Activated T-helper 1 cell treated with anti-CD3 and anti-CD28 coated beads, Interleukin-12 subunit alpha, Interleukin-12 subunit beta, Interleukin-2, Interleukin-4 antibody, amounts not matched to agents 30 ng/mL and 10 ng/mL and 1 ng/mL, durations not matched to agents 14 hours and 24 hours and 36 hours (primary cell): ENCODE measurements at places on chromosomes 5 and 9.

DNA sequence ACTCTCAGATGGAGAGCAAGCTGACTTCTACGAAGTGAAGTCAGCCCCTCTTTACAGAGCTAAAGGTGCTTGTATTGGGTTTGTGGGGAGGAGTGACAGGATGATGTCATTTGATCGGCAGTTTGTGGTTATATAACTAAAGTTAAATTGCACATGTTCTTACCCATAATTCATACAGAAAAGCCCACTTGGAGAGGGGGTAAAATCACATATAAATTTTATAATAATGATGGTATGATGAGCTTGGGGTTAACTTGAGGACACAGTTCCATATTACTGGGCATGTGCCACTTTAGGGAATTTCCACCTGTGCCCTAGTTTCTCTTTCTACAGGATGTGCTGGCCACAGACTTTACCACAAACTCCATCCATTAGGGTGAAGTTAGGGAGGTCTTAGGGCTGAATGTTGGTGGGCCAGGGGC lies 1178.6 kb upstream of the CDH9 start:
- DNase-seq: no peak
- H3K27me3 ChIP-seq: no peaks in the 10 kb centered on the region
- no peaks in the 10 kb centered on the region for H3K36me3 ChIP-seq
- H3K4me3 ChIP-seq: no peak overlapping the region
- no peak overlapping the region for H3K27ac ChIP-seq

DNA sequence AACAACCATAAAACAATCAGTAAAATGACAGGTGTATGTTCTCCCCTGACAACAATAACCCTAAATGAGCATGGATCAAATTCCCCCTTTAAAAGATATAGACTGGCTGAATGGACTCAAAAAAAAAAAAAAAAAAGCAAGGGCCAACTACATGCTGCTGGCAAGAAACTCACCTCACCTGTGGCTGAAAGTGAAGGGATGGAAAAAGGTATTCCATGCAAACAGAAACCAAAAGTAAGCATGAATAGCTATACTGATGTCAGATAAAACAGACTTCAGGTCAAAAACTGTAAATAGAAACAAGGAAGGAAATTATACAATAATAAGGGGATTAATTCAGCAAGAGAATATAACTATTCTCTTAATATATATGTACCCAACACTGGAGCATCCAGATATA lies 54.2 kb upstream of the SSBP2 start:
- peaks cover 10% of the 10 kb centered on the region for H3K4me1 ChIP-seq
- H3K36me3 ChIP-seq: no peaks in the 10 kb centered on the region
- DNase-seq: no peak
- H3K27ac ChIP-seq: no peak overlapping the region
- H3K4me3 ChIP-seq: no peak overlapping the region
- peaks cover 14% of the 10 kb centered on the region for H3K27me3 ChIP-seq

DNA sequence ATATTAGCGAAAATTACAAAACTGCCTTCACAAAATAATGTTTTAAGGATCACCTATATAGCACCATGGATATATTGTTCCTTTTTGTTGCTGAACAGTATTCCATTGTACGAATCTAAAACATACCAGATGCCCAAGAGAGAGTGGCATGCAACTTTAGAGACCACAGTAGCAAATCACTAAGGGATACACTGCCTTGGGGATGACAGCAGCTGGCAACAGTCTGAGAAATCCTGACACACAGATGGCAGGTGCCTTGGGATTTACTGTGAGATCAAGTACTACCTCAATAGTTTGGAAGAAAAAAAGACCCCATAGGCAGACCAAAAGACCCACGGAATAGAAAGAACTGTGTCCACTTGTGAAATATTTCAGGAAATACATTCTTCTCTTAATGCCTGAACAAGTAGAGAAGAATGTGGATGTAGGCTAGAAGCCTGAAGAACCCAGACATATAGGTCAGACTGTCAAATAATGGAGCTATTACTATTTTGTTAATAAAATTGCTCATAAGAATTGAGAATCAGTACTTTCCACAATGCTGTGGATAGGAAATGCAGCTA lies 53.4 kb downstream of the PLPP1 start:
- H3K36me3 ChIP-seq: peaks cover 2% of the 10 kb centered on the region
- no peak overlapping the region for H3K27ac ChIP-seq
- no peak for DNase-seq
- H3K27me3 ChIP-seq: no peaks in the 10 kb centered on the region
- H3K4me3 ChIP-seq: no peak overlapping the region

- H3K4me3 ChIP-seq: no peak overlapping the region
- no peaks in the 10 kb centered on the region for H3K4me1 ChIP-seq
- no peak for DNase-seq
- H3K27me3 ChIP-seq: no peaks in the 10 kb centered on the region
- peaks cover 12% of the 10 kb centered on the region for H3K36me3 ChIP-seq
Observed at GRCh38 chr5:60989790-60990189, 44.8 kb downstream of the NDUFAF2 start.
